Stimulated activated CD8-positive, alpha-beta memory T cell treated with anti-CD3 and anti-CD28 coated beads, Interleukin-4, amount 100 ng/mL, for 24 hours (primary cell): ENCODE measurements at places on chromosomes 7 and 10.

DNA sequence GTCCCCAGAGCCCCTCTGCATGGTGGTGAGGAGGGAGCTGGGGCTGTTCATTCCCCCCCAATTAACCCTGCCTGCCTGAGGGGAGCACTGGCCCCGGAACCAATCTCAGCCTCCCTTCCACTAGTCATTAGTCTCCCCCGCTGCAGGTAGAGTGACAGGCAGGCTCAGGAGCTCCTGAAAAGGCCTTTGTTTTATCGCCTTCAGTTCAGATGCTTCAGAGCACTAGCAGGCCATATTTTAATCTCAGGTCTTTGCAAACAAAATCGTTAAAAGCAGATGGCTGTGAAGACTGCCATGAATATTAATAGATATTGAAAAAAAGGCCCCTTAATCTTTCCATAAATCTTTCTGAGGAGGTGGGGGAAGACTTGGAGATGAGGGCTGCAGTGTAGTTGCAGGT lies 250.7 kb downstream of the RPS24 start:
- no peak for DNase-seq

GRCh38 chr7:71768450-71768849 lies 636.5 kb downstream of the GALNT17 start:
- no peak for DNase-seq

GRCh38 chr7:30706908-30707307 lies 24.7 kb upstream of the CRHR2 start:
- DNase-seq = no peak

DNA sequence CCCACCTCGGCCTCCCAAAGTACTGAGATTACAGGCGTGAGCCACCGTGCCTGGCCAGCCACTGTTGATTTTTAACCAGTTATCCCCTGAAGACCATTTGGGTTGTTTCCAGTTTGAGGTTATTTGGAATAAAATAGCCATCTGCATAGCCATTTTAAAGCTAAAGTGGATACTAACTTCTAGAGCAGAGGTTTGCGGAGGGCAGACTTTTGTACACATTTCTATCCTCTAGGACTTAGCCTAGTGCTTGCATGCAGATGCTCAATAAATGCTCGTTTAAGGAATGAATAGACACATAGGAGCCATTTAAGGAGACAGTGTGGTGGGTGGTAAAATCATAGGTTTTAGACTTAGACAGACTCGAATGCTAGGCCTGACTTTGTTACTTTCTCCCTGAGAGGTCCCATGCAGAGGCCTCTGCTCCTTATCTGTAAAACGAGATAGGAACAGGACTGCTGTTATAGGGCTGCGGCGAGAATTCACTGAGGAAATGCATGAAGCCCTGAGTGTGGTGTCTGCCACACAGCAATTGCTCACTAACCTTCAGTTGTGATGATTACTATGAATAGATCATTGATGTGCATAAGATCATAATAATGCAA lies 75.9 kb downstream of the PFKFB3 start:
- no peak for DNase-seq

DNA sequence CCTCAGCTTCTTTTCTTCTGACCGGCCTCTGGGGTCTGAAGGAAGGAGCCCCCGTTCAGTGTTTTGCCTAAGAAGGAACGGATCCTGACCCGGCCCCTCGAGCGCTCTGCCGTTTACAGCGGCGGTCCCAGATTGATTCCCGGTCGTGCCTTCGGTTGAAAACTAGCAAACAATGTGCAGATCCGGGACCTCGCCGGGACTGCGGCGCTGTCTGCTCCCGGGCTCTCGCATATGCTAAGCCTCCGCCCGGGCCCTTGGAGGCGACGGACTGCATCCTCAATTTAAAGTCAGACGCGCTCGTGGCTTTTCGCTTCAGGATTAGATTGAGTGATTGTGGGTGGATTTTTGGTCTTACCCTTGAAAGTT lies 559 bp downstream of the DBF4 start:
- peak; percentile 24 for DNase-seq

GRCh38 chr10:16788125-16788524 lies 29.1 kb downstream of the RSU1 start:
- DNase-seq = no peak
